HepG2 (cell line): ENCODE measurements at places on chromosomes 3 and 15. TPM values are rescaled to one million over a fixed set of nuclear protein-coding genes. Genes with fewer than 3 reads are reported as not detected.

ITGA11 gene
- not detected in 2 replicates for total RNA-seq

GOLGA6L7 gene
- not detected in 2 replicates for total RNA-seq

FBXL22 gene
- total RNA-seq = 0.20 and 0.33 TPM in 2 replicates

FOXL2NB gene
- total RNA-seq = not detected in 2 replicates

ROPN1 gene
- total RNA-seq = not detected in 2 replicates

TERC gene
- total RNA-seq = 8.4 and 74.6 TPM in 2 replicates

ACTC1 gene
- total RNA-seq = not detected in 2 replicates

GCSAM gene
- not detected in 2 replicates for total RNA-seq
